D721Med (cell line): ENCODE measurements at places on chromosomes 16 and 17.

- DNase-seq, result no peak
These were observed 10.3 kb downstream of the MPP3 start for GRCh38 chr17:43822570-43823190.

DNA sequence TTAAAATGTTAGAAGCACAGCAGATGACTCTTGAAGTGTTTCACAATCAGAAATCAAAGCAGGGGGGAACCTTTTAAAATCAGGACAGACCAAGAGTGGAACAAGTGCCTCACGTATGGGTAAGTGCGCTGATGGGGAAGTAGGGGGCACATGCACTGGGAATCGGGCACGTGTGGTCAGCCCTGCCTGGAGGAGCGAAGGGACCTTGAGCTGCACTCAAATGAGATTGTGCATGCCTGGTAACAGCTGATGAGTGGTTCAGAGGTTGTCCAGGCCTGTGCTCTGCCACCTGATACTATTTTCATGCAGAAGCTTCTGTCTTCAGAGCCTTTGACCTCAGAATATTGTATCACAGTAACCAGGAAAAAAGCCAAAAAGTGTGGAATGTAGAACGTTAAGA, 13.7 kb upstream of the XYLT2 start:
- DNase-seq, result no peak

DNA sequence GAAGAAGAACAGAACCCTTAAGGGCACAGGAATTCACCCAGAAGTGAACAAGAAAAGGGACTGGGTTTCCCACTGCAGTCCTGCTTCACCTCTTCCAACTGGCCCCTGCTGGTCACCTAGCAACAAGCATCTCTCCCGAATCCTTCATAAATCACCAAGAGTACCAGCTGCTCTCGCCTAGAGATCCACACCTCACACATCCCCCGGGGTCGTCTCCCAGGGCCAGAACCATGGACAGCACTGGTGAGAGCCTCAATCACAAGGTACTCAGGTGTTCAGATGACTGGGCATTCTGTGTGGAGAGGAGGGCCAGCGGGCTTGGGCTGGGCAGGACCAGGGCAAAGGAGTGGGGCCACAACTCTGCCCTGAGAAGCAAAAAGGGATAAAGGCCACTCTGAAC, 65.9 kb downstream of the CCT6B start:
- DNase-seq, result no peak

DNA sequence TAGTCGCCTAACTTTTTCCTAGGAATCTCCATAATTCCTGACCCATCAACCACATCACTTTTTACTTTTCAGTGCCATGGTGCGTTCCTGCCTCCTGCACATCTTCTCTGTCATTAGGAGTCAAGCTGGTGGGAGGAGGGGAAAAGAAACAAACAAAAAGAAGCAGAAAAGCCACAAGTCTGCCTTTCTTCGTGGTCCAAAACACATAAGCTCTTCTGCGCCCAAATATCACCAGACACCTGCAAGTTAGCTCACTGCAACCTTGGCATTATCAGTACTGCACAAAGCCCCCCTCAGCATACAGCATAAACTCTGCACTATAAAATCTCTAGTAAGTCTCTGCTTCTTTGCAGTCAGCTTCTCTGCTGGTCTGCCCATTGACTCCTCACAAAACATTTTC, 295.3 kb downstream of the HS3ST3B1 start:
- no peak for DNase-seq

DNA sequence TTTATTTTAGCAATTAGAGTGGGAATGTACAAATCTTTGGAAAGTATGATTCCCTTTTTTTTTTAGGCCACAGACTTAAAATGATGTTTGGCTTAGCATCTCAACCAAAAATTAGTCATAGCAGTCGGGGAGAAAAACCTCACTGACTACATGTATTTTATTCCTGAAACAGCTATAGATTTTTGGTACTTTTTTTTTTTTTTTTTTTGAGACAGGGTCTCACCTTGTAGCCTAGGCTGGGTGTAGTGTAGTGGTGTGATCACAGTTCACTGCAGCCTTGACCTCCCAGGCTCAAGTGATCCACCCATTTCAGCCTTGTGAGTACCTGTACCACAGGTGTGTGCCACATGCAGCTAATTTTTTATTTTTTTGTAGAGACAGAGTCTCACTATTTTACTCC, 23.4 kb downstream of the RNFT1 start:
- no peak for DNase-seq

DNA sequence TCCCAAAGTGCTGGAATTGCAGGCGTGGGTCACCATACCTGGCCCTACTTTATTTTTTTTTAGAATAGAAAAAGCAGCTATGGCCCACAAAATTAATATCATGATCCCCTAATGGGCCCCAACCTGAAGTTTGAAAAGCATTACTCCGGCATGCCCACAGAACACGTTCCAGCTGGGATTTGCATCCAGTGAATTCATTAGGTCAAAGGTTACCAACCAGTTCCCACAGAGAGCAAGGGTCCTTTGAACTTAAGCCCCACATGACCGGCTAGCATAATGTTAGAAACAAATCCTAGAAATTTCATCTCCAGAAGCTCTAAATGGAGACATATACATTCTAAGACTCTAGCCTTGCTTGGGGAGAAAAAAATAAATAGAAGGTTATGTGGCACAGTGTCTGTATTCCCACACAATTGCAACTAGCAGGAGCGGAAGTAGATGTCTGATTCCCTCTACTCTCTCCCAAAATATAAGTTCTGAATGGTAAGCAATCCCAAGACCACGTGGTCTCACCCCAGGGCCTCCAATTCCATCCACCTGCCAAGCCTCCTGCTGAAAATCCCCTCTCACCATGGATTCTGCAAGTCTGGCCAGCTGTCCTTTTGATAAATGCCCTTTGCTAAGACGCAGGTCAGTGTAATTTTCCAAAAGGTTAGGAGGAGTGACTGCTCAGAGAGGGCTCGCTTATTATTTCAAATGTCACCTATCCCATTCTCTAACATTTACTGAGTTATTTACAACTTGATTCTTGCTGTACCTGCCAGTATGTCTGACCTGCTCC, 395.8 kb downstream of the NPIPA8 start:
- no peak for DNase-seq

- no peak for DNase-seq
These were observed 481.3 kb downstream of the TMEM114 start for GRCh38 chr16:8108991-8109509.

GRCh38 chr17:74833501-74834377, 25.9 kb downstream of the GRIN2C start:
- no peak for DNase-seq

GRCh38 chr16:22285080-22285479, 12.1 kb upstream of the POLR3E start:
- no peak for DNase-seq

DNA sequence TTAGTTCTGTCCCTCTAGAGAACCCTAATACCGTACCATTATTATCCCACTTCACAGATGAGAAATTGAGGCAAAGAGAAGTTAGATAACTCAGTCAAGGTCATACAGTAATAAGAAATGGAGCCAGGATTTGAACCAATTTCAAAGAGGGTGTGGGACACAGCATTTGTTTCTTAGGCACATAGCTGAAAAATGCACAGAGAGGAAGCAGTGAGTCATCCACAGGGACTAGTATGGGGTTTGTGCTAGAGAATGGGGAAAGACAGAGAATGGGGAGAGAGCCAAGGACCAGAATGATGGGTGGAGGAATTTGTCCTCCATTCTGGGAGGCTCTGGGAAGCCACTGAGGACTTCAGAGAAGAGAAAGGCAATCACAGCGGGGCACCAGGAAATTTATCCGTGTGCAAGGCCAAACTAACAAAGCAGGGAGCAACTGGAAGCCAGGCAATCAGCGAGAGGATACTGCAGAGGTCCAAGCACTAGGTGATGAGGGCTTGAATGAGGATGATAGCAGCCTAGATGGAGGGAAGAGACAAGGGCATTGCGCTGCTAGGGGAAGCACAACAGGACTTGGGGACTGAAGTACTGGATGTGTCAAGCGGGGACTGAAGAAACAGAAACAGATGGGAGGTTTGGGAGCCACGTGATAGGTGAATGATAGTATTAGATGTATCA, 78.1 kb upstream of the ZFHX3 start:
- no peak for DNase-seq

- DNase-seq, result no peak
These were observed 1.7 kb downstream of the USP32 start for GRCh38 chr17:60390186-60390585.

GRCh38 chr16:75679366-75679765, 2.6 kb upstream of the CPHXL2 start:
- DNase-seq, result no peak

DNA sequence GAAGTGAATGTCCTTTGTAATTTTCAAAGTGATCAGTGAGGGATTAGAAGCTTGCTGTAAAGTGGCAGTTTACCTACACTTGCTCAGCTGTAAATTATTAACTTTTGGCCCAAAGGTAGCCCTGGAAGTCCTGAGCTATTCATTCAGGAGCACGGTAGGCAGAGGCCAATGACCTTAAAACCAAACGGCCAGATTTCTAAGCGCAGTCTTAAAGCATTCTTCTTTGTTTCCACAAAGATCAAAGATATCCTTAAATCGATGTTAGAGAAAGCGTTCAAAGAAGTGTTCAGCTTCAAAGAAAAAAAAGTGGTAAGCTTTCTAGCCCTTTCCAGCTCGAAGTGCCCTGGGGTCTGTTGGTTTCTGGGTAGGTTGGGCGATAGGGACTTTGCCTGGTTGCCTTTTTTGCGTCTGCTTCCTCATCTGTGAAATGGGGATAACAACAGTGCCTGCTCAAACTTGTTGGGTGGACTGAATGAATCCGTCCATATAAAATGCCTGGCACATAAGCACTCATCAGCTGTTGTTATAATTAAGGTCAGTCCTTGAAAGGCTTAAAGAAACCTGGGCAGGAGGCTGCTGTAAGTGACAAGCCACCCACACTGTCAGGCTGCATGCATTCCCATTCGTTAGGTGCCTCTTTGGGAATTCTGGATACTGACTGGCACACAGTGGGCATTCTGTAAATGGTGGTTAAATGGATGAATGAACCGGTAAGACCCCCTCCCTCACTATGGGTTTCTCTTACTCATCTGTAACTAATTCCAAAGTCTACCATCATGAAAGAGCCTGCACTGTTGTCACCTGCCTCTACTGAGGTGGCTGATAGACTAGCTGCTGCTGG, 113.2 kb downstream of the PRKCA start:
- DNase-seq, result no peak

DNA sequence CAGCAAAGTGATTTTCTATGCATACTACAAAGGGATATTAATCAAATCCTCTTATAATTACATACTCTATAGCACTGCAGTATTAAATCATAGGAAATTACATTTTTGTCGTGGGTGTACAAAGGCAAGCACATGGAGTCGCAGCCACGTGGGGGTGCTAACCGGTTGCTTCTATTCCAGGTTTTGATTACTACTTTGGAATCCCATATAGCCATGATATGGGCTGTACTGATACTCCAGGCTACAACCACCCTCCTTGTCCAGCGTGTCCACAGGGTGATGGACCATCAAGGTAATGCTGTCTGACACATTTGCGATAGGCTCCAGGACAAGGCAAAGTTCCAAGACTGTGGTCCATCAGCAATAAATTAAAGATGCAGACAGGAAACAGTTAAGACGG, 60.1 kb downstream of the ARSG start:
- no peak for DNase-seq

DNA sequence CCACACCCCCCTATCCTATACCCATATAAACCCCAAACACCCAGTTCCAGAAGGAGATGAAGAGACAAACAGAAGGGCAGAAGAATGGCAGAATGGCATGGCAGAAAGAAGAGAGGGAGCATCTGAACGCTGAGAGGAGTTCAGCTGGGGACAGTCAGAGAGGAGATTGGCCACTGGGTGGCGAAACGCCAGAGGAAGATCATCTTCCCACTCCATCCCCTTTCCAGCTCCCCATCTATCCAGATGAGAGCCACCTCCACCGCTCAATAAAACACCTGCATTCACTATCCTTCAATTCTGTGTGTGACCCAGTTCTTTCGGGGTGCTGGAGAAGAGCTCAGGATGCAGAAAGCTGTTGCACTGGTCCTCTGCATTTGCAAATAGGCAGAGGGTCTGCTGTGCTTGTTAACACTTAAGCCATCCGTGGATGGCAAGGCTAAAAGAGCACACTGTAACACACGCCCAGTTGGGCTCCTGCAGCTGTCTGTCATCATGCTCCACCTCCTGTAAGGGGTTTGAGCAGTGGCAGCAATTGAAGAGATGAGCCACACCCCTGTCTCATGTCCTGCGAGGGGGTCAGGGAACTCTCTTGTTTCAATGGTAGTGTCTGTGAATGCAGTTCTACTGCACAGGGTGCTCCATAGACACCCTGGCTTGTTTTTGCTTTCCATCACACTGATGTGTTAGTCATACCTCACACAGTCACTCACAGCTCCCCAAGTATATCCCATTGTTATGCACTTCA, 1034.8 kb upstream of the RBFOX1 start:
- no peak for DNase-seq

DNA sequence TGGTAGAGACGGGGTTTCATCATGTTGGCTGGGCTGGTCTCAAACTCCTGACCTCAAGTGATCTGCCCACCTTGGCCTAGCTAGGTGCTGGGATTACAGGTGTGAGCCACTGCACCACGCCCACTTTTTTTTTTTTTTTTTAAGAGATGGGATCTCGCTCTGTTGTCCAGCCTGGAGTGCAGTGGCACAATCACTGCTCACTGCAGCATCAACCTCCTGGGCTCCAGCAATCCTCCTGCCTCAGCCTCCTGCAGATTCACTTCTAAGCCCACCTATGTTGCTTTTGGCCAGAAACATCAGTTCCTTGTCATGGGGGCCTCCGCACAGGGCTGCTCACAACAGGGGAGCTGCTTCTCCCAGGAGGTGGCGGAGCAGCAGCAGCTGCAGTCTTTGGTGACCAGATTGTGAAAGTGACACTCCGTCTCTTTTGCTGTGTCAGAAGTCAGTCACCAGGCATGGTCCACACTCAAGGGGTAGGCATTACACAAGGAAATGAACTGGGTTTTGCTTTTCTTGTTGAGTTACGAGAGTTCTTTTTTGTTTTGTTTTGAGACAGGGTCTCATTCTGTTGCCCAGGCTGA, 4.5 kb upstream of the NME4 start:
- no peak for DNase-seq

DNA sequence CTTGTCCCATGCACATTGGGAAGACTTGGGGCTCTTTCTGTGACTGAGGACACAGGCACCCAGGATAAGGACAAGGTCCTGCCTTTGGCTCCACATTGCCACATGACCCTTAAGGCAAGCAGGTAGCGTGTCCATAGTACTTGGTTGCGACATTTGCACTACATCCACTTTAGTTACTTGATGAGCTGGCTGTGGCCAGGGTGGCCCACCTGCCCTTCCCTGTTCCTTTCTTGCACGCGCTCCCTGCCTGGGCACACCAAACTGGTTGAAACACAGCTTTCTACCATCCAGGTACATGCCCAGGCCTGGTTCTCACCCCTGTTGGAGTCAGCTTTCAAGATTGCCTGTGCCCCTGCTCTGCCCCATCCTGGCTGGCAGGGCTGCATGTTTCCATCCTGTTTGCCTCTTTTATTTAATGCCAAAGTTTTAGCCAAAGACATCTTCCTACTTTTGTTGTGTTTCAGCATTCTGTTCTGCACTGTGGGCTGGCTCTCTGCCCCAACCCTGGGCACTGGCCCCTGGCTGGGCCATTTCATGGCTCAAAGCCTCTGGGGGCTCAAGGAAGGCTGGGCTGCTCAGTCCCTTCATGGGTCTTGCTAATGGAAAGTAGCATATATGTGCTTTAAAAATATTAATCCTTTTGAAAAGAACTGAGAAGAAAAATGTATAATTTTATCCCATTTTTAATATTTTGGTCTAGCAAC, 3.2 kb downstream of the B3GNT9 start:
- no peak for DNase-seq
